ENCODE measurements at places on chromosomes 7 and 10.

GRCh38 chr10:117259279-117259678, 18.4 kb downstream of the SLC18A2 start:
- DNase-seq = no peak

DNA sequence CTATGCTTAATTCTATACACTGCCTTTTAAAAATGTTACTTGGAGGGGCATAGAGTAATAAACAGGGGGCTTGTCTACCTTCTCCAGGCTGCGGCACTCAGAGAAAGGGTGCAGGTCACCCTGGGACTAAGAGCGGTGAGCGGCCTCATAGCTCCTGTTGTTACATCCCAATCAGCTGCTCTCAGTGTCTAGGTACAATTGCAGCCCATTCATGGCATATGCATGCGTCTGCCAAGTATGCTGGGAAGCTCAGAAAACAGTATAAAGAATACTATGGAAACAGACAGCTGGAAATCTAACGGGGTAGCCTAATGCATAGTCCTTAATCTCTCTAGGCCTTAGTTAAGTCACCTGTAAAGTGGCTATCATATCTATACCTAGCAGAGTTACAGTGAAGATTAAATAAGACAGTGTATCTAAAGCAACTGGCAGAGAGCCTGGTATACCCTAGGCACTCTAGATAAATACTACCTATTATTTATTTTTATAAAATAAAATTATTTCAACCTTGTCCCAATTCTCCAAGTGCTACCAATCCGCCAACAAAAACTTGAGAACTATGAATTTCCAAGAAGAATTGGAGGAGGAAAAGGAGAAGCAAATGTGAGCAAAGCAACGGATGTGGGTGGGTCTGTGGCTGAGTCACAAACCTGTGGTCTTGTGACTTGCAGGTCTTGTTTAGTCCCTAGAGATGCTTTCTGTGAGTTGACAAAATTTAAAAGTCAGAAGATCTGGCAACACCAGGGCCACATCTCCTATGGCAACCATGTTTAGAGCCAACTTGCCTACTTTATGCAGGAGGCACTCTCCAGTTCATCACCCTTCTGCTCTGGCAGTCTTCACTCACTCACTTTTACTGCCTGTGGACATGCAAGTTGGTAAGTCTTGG, 183.0 kb downstream of the RAPGEF5 start:
- no peak for DNase-seq

DNA sequence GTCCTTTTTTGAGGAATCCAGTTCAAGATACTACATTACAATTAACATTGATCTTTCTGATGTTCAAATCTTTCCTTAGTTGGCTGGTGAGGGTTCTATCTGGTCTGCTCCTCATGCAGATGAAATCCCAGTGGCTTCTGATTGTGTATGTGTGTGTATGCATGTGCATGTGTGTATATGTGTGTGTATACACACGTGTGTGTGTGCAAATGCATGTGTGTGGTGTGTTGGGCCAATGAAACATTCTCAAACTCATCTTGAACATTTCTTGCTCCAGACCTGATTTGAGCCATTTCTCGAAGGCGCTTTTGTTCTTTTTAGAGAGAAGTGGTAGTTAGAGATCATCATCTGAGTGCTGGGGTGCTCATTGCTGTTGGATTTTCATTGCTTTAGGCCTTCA, 113.9 kb downstream of the GLRX3 start:
- DNase-seq = no peak

DNA sequence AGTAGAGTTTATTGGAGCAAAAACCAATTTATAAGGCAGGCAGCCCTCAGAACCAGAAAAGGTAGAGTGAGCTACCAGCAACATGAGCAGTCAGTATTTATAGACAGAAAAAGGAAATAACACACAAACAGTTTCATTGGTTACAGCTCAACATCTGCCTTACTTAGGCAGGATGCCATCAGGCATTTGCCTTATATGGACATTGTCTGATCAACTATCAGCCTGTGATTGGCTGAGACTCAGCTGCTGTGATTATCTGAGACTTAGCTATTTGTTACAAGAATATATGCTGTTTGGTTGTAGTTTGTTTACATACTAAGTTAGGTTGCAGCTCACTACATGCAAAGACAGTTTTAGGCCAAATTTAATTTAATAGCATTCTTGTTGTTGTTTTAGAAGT, 60.4 kb upstream of the CDK1 start:
- DNase-seq = no peak

- no peak for DNase-seq
These were observed 108.7 kb upstream of the PPIF start for GRCh38 chr10:79238606-79239005.
